ENCODE measurements at places on chromosomes 7 and 10.

- DNase-seq: no peak
Observed at GRCh38 chr7:120462991-120463390, 190.0 kb downstream of the KCND2 start.

DNA sequence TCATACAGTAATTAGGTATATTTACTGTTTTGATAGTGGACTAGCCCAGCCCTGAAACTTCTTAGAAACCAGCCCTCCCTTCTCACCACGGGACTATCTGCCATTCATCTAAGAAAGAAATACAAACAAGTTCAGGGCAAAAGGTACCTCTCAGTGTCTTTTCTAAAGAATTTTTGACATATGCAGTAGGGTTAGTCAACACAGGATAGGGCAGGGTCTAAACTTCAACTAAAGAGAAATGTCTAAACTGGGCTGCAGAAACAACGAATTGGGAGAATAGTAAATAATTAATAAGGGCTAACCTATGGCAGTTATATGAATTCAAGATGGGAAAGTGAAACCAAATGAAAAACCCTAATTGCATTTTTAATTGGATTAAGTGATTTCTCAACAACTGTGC lies 496.6 kb downstream of the INHBA start:
- DNase-seq: no peak

DNA sequence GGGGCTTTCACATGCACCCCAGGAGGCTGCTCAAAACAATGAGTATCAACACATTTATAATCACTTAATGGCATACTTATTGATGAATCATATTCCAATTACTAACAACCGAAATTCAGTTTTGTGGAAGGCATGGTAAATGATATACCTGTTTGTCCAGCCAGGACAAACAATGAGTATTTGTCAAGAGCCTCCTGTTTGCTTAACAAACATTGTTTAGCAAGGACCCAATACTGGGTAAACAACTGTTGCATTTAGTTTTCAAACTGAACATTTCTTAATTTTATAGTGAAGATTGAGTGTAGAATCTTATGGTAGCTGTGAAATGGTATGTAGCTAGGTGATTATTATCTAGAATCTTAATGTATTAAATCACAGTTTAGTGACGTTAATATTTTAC lies 473.7 kb downstream of the ATRNL1 start:
- no peak for DNase-seq

GRCh38 chr10:116785867-116786266 lies 43.5 kb upstream of the HSPA12A start:
- no peak for DNase-seq

DNA sequence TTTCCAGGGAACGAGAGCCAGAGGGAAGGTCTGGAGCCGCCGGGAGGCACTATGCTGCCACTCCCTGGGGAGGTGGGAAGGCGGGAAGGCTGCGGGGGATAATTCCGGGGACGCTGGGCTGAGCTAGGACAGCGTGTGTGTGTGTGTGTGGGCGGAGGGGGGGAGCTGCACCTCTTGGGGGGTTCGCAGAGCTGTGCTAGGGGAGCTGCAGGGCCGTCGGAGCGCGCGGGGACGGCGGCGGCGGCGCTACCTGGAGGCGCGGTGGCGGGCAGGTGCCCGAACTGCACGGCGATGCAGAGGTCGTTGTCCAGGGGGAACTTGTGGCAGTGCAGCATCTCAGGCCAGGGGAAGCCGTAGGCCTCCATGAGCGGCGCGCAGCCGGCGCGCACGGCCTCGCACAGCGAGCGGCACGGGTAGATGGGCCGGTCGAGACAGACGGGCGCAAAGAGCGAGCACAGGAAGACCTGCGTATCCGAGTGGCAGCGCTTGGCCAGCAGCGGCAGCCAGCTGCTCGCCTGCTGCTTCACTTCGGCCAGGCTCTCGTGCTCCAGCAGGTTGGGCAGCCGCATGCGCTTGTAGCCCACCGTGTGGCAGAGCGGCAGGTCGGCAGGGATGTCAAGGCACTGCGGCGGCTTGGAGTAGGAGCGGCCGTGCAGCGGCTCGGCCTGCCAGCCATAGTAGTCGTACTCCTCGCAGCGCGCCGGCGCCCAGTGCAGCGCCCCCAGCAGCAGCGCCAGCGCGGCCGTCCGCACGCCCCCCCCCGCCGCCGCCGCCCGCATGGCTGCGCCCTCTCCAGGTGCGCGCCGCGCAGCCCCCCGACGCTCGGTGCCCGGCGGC lies 526 bp downstream of the SFRP5 start:
- no peak for DNase-seq

- no peak for DNase-seq
Observed at GRCh38 chr10:51188008-51188407, 113.7 kb downstream of the PRKG1 start.

- DNase-seq: no peak
Observed at GRCh38 chr10:24518981-24519597, 204.6 kb downstream of the ARHGAP21 start.

- no peak for DNase-seq
Observed at GRCh38 chr10:37703114-37703513, 154.3 kb downstream of the ZNF248 start.

GRCh38 chr10:77185696-77186095 lies 451.9 kb downstream of the KCNMA1 start:
- DNase-seq: no peak

DNA sequence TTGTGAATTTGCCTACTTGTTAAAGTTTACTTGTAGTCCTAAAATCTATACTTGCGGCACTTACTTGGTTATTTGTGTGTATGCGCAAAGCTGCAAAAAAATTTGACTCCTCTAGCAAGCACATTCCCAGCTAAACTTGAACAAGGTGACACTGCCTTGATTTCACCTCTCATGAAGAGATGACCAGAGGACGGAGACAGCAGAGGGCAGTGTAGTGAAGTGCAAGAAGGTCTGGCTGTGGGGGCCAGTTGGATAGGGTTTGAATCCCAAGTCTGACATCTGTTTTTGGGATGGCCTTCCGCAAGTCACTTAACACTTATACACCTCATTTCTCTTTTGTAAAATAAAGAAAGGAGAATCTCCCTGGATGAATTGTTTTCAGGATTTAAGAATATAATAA lies 15.7 kb downstream of the SLK start:
- DNase-seq: no peak

GRCh38 chr7:148209643-148210190 lies 380.8 kb upstream of the C7orf33 start:
- DNase-seq: no peak

DNA sequence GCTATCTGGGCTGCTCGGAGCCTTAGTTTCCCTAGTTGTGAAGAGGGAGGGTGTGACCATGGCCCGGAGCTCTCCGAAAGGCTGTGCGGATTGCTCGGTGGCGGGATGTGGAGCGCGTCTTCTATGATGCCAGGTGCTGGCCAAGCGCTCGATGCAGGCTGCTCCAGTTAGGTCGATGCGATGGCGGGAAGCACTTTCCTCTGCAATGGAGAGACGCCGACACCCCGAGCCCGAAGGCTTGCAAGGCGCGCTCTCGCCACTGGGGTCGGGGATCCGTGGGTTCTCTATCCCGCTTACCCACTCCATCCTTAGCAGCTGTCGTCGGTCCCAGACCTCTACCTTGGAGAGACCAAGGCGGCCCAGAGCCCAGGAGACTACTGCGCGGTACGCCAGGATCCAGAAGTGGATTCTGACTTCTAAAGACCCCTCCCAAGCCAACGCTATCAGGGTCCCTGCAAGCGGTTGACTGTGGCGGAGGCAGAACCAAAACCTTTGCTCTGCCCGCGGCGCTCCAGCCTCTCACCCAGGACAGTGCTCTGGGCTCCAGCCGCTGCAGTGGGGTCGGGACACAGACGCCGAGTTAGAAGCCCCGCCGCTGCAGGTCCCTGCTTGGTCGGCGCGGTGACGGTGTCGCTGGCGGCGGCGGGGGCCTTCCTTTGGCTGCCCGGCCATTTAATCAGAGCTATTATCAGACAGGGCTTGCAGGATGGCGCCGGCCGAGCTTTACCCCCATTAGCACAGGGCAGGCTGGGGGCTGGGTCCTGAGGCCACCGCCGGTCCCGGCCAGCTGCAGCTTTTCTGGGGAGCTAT lies 7.8 kb upstream of the TBX20 start:
- no peak for DNase-seq

GRCh38 chr10:43806831-43807640 lies 158.4 kb upstream of the ZNF32 start:
- no peak for DNase-seq

GRCh38 chr7:1096156-1097119 lies 8.5 kb downstream of the GPER1 start:
- DNase-seq: no peak

DNA sequence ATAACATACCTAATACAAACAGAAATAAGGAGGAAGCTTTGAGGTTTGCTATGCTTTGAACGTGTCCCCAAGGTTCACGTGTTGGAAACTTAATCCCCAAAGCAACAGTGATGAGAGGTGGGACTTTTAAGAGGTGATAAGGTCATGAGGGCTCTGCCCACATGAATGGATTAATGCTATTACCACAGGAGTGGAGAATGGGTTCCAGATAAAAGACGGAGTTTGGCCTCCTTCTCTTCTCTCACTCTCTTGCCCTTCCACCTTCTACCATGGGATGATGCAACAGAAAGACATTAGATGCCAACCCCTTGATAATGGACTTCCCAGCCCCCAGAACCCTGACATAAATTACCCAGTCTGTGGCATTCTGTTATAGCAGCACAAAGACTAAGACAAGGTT lies 9.6 kb downstream of the ITGB1 start:
- no peak for DNase-seq

DNA sequence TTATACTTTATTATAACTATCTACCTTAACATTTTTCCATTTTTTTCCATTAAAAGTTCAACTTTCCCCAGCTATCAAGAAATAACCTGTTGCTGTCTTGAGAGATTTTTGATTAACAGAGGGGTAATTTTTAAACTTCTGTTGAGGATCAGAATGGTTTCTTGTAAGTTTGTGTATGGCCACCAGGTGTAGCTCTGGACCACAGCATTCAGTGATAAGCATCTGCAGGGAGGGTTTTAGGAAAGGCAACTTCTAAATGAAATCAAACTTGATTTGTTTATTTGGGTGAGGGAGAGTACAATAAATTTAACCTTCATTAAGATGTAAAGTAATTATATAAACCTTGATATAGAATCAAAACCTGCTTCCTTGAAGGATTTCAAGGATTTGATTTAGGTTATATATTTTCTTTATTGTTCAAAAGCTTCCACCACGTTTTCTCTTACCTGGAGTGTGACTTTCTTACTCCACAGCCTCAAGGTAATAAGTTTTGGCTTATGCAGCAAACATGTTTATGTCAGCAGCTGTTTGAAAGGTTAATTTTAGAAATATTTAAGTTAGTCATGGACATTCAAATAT lies 153.3 kb downstream of the STK31 start:
- no peak for DNase-seq

GRCh38 chr10:21372651-21373410 lies 152.7 kb downstream of the SKIDA1 start:
- DNase-seq: no peak

GRCh38 chr7:43697690-43698089 lies 31.6 kb downstream of the COA1 start:
- no peak for DNase-seq

DNA sequence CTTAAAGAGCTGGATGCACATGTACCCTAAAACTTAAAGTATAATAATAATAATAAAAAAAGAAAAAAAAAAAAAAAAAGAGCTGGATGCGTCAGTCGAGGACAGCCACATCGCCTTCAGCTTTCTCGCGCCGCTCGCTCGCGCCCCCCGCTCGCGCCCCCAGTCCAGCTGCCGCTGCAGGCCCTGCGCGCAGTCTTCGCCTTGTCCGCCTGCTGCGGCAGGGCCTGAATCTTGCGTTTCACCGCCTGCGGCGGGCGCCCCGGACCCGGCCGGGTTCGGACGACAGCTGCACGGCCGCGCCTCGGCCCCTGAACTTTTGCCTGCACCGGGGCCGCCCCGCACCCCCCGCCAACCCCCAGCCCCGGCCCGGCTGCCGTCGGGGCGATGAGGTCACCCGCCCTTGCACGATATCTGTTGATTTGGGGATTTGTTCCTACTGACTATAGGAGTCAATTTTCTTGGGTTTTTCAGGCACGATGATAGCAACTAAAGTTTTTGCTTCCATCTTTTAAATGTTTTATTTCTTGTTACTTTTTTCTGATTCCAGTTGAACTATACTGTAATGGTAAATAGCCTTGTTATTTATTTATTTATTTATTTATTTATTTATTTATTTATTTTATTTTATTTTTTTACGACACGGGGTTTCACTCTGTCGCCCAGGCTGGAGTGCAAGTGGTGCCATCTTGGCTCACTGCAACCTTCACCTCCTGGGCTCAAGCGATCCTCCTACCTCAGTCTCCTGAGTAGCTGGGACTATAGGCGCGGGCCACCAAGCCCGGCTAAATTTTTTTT lies 33.5 kb upstream of the CPN1 start:
- DNase-seq: no peak

GRCh38 chr10:110432084-110432483 lies 65.6 kb upstream of the DUSP5 start:
- DNase-seq: no peak

Measured in stimulated activated CD8-positive, alpha-beta memory T cell treated with anti-CD3 and anti-CD28 coated beads, Interleukin-2, amount 100 ng/mL, for 1 hour (primary cell).